Ammon's horn (tissue), 1 donor: ENCODE measurements at places on chromosomes 7 and 10.
A peak's percentile ranks its signal among the peaks of the same experiment; 100 is the strongest.

DNA sequence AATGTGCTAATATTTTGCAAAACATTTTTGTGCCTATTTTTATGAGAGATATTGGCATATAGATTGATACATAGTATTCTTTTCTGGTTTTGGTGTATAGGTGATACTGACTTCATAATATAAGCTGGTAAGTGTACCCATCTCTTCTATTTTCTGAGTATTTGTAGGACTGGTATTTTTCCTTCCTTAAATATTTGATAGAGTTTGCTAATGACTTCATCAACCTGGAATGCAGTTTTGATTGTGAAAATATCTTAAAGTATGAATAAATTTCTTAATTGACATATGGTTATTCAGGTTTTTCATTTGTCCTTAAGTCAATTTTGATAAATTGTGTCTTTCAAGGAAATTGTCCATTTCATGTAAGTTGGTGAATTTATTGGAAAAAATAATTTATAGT, 6.1 kb upstream of the SCRN1 start:
- DNase-seq = no peak

GRCh38 chr7:954330-955238, at the start of gene ADAP1:
ADAP1 (minus strand) TSS chr7:954680; CDS start chr7:954477, 203 bp downstream.
- DNase-seq = peak; percentile 61

GRCh38 chr10:75827587-75828021, 396.2 kb downstream of the LRMDA start:
- no peak for DNase-seq

DNA sequence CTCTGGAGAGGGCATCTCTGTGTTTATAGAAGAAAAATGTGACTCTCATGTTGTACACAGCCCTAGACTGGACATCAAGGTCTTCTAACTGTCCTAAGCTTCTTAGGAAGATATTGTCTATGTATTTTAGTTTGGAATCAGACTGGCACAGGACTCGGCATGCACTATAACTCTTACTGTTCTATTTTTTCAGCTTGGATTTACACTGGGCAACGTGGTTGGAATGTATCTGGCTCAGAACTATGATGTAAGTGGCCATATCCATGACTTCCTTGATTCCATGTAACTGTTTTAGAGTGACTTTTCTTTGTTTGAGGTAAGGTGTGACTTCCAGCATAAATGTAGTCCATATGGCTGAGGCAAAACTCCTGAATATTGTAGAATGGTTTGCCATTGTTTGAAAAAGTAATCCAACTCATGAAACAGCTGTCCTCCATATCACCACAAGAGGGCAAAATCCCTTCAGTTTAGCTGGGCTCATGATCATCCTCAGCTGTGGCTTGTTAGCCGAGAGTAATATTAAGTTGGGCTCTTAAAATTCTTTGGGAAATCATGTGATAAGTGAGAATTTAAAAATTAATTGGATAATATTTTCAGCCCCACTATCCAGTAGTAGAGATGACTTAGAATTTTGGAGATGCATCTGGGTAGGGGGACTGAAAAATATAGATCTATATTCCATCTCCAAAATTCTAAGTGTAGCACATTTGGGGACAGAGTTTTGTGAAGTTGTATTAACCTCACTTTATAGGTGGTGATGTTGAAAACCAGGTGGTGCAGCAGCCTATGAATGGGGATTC, 10.4 kb downstream of the STMP1 start:
- DNase-seq = peak; percentile 72

DNA sequence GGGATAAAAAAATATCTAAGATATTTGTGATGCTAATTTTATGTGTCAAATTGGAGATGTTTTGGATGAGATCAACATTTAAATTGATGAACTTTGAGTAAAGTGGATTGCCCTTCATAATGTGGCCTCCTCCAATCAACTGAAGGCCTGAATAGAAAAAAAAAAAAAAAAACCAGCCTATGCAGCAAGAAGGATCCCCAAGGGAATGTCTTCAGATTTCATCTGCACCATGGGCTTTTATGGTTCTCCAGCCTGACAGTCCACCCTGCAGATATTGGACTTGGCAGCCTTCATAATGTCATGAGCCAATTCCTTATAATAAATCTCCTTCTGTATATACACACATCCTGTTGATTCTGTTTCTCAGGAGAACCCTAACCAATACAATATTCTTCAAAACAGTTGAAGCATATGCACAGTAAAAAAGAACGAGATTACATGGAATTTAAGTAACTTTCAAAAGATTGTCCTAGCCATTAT, 316.9 kb upstream of the PLXDC2 start:
- DNase-seq = no peak

DNA sequence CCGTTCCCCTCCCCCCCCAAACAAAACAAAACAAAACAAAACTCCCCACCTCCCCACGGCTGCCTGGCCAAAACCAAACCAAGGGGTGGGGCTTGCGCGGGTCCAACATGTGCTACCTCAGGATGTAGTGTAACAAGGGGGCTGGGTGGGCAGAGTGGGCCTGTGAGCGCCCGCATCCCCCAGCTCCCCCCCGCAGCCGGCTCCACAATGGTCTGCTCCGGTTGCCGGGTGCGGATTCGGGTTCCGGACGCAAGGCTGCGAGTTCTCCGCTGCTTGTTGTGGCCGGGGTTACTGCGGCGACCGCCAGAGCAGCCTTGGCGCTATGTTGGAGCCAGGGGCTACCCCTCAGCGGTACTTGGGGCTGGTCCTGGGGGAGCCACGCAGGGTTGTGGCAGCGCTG, 4.9 kb downstream of the C10orf143 start:
- no peak for DNase-seq
